ENCODE measurements at places on chromosomes 12 and 14.

DNA sequence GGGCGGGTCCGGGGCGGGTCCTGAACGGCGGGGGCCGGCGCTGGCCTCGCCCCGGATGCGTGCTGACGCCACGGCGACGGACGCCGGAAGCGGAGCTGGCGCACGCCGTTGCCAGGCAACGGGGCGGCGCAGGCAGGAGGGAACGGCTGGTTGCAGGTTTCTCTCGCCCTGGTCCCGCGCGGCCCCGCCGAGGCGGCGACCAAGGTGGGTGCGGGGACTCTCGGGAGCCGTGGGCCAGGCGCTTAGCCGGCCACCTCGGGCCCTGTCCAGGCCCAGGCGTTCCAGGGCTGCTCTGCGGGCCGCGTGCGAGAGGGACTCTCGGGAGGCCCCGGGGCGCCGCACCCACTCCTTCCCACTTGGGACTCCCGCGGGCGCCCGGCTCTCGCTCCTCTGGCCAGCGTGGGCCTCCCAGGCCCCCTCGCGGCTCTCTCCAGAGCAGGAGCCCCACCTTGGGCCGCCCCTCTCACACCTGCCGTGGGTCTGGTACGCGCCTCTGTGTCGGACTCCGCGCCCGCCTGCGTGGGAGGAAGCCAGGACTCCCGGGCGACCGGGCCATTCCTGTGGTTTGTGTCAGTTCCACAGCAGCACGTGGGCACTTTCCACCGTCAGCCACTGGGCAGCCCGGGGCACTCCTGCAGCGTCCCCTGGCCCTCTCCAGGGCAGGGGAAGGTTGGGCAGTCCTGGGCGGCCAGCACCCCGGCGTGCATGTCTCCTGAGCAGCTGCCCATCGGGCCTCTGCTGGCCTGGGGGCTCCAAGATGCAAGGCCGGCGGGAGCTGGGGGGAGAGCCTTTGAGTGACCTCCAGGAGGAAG lies at the start of gene CLBA1:
Gene CLBA1, plus strand, starts transcription at position 114 of the 812 bp plus-strand sequence. Its CDS starts 644 bp downstream, at position 758.
- peak; percentile 74 for DNase-seq

GRCh38 chr14:82449926-82450468 lies 916.3 kb upstream of the SEL1L start:
- DNase-seq: no peak

DNA sequence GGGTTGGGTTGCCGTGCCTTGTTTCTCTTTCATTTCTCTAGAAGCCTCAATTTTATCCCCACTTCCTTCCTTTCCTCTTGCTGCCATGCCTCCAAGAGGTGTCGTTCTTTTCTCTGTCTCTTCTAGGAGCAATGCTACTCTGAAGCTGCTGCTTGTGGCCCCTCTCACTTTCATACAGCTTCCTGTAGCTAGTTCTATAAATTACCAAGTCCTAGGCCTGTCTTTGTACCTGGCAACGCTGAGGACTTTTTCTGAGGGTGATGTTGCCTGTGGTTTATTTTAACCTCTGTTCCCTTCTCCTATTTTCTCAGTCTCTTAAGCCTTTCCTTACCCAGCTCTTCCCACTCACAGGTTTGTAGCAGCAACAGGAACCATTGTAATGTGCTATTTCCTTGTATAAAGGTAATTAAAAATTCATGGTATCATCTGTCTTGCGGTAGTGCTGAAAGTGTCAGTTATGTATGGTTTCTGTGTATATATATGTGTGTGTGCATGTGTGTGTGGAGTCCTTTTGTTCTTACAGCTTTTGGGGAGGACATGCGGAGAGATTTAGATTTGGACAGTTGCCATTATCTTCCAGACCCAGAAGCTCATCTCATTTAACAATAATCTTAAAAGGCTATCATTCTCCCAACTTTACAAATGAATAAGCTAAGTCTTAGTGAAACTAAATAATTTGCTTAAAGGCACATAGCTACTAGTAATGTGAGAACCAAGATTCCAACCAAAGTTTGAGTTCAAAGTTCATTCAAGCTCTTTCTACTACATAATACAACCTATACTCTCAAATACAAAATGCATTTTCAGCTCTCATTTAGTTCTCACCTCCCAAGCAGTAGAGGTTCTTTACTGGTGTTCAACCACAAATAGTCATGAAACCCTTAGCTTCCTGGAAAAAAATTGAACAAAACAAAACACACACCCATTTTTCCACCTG lies 43.8 kb downstream of the DDHD1 start:
- peak; percentile 41 for DNase-seq

- DNase-seq: no peak
Measured at GRCh38 chr14:68075382-68076029, 255.9 kb downstream of the RAD51B start.

- no peak for DNase-seq
Measured at GRCh38 chr14:88417594-88417993, 32.1 kb downstream of the SPATA7 start.

GRCh38 chr14:46091819-46092218 lies 559.8 kb downstream of the RPL10L start:
- no peak for DNase-seq

DNA sequence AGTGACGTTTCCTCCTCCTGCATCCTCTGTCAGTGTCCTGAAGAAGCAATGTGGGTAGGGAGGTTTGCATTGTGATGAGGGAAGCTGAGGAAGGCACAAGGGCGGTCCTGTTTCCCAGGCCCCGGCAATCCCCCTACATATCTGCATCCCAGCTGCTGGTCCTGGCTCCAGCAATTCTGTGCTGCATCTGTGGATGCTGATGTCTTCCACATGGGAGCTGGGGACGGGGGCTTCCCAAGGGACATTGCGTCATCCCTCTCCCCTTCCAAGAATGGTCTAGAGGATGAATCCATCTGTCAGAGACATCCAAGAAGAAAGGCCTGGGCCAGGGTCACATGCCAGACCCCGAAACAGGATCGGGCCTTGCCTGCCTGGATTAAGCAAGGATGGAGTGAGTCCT lies 52.1 kb downstream of the TSPAN11 start:
- DNase-seq: no peak

DNA sequence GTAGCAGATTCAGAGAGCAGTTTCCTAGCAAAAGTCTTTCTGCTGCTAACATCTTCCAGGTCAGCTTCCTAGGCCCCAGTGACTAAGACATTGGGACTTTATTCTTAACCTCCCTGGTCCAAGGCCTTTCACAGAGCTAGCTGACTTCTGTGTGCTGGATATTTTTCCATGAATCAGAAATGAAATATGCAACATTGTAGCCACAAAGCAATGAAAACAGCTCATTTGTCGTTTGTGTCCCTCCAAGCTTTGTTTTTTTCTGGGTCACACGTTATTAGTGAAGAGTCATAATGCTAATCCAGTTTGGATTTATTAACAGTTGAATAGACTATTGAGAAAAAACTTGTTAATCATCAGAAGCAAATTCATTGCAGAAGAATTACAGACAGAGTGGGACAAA lies 82.4 kb downstream of the ARF6 start:
- no peak for DNase-seq

DNA sequence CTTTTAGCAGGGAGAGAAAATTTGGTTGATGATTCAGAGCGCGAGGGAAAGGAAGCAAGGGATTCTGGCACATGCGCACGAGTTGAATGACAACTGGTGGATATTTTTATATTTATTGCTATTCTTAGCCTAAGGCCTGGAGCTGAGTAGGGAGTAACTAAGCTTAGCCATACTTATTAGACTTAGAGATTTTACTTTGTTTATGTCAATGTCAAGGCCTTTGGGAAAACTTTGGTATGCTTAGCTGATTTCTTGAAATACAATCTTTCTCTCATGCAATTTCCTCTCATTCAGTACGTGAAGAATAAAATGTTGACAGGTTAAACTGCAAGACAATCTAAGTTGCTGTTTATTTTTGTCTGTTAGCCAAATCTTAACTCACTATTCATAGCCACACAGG lies 101.1 kb downstream of the CRADD start:
- DNase-seq: no peak

- no peak for DNase-seq
Measured at GRCh38 chr12:71763677-71764379, 9.2 kb downstream of the RAB21 start.

DNA sequence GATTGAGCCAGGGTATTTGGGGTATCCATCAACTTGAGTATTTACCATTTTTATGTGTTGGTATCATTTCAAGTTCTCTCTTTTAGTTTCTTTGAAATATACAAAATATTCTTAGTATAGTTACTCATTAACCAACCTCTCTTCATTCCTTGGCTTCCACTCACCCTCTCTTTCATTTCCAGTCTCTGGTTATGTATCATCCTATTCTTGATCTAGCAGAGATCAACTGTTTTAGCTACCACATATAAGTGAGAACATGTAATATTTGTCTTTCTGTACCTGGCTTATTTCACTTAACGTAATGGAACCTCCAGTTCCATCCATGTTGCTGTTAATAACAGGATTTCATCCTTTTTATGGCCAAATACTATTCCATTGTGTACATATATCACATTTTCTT lies 86.9 kb downstream of the DACT1 start:
- DNase-seq: no peak

DNA sequence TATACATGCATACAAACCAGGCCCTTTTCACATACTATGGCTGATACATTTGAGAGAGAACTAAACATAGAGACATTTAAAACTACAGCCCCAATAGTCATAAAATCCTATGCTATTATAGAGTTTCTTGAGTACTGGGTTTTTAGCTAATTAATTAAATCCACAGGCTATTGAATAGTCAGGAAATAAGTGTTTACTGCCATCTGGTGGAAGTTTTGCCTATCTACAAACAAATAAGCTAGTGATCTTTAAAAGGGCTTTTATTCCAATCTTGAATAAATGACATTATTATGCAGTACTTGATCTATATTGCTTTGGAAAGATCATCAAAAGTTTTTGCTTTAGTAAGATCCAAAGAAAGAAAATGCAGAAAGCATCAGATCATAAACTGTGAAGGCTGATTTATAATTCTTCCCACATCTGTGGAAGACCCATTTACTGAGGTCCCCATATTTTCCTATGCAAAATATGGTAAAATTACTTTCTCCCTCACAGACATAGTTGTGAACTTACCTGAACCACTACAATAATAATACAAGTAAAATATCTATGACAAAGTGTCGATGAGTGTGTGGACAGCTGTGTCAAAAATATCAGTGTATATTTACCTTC lies 131.3 kb downstream of the ITPR2 start:
- no peak for DNase-seq

DNA sequence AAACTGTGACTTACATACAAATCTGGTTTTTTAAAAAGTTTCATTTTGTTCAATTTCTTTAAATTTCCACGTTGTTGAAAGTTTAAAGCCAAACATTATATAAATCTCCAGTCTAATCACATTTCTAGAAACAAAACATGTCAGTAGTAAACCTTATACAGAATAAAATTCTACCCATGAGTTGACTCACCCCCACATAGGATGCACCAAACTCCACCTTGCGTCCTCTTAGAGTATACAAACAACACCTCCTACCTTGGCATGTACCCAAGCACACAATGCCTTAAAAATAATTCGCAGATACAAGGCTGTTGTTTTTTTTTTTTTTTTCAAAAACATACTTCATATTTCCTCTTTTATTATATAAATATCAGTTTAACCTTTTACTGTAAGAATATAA lies 3.3 kb downstream of the FBXL14 start:
- no peak for DNase-seq

- no peak for DNase-seq
Measured at GRCh38 chr12:43179486-43179885, 372.5 kb downstream of the ADAMTS20 start.

- DNase-seq: no peak
Measured at GRCh38 chr12:108696996-108697290, 34.4 kb downstream of the CORO1C start.

GRCh38 chr12:126547905-126548304 lies 1482.7 kb downstream of the AACS start:
- DNase-seq: no peak

DNA sequence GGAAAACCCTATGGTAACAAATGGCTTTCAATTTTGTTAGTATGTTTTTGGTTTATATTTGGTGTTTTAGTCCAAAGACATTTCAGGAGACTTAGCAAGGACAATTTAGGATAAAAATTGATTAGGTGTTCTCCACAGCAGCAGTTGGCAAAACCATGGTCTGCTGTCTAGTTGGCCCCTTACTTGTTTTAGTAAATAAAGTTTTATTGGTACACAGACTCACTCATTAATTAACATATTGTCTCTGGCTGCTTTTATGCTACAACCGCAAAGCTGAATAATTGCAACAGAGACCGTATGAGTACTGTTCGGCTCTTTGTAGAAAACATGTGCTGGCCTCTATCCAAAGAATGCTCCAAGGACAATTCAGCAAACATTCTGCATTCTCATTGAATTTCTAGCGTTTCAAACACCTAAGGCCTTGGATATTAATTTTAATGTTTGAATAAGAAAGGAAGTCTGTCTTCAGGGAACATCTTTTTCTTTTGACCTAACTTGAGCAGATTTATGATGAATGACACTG lies 77.7 kb downstream of the CCDC92 start:
- no peak for DNase-seq

- no peak for DNase-seq
Measured at GRCh38 chr12:48022676-48023385, 18.6 kb upstream of the COL2A1 start.

DNA sequence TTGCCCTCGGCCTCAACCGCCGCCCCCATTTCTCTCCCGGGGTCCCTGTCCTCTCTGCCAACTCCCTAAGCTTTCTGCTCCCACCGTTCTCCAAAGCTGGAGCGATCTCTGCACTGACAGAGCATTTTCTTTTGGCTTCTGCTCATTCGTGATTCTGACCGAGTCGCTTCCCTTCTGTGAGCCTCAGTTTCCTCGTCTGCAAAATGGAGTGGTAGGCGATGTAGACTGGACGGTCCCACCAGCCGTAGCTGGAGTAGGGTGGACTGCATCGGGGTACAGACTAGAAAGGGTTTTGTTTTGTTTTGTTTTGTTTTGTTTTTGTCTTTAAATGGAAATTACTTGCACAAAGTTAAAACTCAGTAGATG lies 2.4 kb downstream of the VSX2 start:
- no peak for DNase-seq

DNA sequence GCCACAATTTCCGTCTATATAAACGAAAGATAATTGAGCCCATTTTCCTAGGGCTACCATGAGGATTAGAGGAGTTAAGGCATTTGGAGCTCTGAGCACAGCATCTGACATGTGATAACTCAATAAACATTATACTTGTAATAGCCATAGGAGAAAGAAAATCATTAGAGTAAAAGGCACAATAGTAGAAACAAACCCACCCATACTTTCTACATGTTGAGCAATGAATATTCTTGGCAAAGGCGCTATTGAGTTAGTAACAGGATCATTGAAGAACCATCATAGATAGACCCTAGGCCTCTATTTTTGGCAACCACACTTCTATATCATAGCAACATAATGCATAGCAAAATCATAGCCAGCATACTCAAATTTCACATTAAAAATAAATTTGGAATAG lies 664.1 kb downstream of the NOVA1 start:
- no peak for DNase-seq

DNA sequence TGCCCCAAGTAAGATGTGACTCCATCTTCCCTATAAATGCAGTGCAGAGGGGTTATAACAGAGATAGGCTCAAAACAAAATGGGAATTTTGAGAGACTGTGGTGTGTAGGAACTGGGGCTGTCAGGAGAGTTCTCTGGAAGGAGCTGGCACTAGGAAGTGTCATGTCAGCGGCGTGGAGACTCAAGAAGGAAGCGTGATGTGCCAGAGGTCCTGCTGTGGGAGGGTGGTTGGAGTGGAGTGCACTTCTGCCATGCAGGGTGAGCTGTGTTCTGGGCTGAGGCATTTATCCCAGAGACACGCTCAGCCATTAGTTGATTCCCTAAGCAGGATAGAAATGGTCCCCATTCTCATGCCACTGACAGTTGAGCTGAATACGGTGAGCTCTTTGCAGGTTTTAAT lies 19.0 kb downstream of the GLT1D1 start:
- DNase-seq: no peak

- no peak for DNase-seq
Measured at GRCh38 chr12:128600886-128601285, 222.9 kb downstream of the SLC15A4 start.

- no peak for DNase-seq
Measured at GRCh38 chr12:84910549-84911241, 1.9 kb downstream of the SLC6A15 start.

All from activated CD4-positive, alpha-beta T cell treated with anti-CD3 and anti-CD28 coated beads, Interleukin-2, amount 50 U/mL, for 4 hours (primary cell).